ENCODE measurements at places on chromosomes 3 and 15.
A peak's percentile ranks its signal among the peaks of the same experiment; 100 is the strongest.

DNA sequence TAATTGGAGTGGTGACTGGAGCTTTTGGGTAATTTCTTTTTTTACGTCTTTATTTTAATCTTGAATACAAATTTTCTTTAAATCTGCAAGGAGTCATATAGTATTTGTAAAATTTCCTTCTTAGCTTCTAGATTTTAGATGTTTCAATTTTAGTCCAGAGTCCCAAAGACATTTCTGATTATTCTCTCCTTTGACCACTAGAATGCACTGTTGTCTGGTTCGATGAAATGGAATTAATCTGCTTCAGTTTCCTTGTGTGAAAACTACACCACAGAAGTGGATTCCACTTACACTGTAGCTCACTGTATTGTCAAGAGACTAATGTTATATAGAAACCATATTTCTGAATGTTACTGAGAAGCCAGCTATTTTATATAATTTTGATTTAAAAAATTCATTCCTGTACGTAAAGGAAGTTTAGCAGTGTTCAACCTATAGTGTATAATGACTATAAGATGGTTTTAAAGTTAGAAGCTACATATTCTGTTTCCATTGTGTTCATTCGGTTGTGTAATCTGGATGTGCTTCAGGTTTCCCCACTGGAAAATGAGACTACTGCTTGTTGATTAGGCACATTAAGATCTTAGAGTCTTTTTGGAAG is 6.1 kb downstream of the GRAMD1C start:
- DNase-seq, result peak; percentile 14

DNA sequence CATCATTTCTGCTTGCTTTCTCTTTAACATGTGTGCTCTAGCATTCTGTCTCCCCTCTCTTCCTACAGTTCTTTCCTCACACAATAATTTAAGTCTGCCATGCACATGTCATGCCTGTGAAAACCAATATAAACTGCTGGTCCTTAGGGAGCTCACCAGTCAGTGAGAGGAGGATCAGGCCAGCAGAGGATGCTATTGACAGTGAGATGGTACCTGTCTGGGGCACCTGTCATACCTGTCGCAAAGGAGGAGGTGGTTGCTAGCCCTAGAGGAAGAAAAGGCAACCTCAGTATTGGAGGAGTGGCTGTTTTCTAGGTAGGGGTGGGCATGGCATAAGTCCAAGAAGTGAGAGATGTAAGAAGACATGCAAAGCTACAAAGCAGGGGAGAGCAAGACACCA is 194.6 kb downstream of the GABRG3 start:
- DNase-seq, result no peak

GRCh38 chr15:63348392-63348791 is 33.3 kb downstream of the CA12 start:
- DNase-seq, result no peak

GRCh38 chr3:130093741-130094391 is 12.2 kb downstream of the ALG1L2 start:
- DNase-seq, result no peak

GRCh38 chr3:131705558-131706051 is 202.8 kb upstream of the MRPL3 start:
- DNase-seq, result no peak

DNA sequence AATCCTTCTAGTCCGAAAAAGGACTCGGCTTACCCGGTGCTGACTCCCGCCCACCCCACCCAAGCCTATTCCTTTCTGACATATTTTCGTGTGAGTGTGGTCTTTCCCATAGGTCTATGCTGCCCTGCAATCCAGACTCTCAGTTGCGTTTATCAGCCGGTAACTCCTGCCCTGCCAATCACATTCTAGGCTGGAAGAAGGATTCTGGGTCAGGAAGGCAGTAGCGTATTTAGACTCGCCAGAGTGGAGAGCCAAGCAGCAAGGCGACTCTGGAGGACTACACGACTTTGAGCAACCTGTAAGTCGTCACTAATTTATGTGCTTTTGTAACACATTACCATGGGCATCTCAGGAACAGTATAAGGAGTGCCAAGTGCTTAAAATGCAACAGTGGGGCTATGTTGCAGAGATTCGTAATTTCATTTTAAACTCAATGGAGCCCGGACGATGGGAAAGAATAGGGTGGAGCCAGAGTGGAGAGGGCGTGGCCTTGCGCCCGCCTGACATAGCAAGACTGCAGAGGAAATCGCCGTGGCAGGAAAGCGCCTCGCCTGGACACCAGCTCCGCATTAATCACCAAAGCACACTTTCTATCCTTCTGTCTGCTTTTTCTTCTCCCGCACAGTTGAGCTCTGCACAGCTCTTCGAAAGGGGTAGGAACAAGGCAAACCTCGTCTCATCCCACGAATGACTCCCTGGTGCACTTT is 1044.2 kb downstream of the AGBL1 start:
- no peak for DNase-seq

DNA sequence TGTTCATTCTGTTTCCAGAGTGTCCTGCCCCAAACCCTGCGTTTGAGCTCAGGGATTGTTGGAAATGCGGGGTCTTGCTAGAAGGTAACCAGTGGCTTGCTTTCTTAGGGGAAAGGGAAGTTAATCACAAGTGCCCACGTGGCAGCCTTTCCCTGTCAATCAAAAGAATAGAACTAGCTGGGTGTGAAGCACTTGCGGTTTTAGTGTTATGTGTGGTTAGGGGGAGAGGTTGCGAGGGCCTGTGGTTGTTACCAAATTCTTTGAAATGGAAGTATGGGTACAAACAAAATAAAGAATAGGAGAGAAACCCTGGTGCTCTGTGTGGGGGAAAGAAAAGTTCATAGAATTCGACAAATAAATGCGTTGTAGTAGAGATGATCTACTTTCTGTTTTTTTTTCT is 67.6 kb downstream of the FNDC3B start:
- peak; percentile 76 for DNase-seq

- no peak for DNase-seq
Observed at GRCh38 chr3:48338635-48339034, 5.2 kb upstream of the SPINK8 start.

DNA sequence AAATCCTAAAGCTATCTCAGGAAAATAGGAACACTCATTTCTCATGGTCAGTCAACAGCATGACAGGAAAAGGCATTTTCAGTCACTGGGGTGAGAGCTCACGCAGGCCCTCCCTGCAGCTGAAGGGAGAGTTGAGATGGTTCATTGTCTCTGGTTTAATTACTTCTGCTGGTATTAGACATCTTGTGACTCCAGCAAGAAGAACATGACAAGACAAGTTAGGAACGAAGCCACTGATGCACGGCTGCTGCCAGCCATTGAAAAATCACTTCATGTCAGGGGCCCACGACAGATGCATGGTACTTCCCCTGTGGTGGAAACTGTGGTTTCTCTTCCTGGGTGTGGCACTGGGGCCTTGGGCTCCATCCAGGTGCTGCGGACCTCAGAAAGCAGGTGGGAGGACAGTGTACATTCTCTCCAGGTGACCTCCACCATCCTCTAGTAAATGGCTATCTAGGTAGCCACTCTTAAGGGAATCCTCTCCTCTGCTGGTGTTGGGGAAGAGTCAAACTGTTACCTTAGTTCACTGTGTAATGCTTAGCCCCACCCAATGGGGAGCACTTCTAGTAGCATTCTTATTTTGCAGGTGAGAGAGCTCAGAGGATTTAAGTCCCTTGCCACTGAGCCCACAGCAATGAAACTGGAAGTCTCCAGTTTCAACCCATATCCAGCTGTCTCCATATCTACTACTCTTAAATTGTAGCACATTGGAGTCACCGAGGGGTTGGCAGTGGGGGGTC is 274.2 kb downstream of the LRTM1 start:
- DNase-seq, result no peak

- no peak for DNase-seq
Observed at GRCh38 chr3:197528190-197528589, 27.6 kb downstream of the BDH1 start.

GRCh38 chr15:25848784-25849156 is 14.4 kb downstream of the ATP10A start:
- no peak for DNase-seq

Measured in CD4-positive, alpha-beta T cell treated with Interleukin-6 at 100 ng/mL for 8 hours (primary cell).